ENCODE measurements at places on chromosomes 3 and 15.

DNA sequence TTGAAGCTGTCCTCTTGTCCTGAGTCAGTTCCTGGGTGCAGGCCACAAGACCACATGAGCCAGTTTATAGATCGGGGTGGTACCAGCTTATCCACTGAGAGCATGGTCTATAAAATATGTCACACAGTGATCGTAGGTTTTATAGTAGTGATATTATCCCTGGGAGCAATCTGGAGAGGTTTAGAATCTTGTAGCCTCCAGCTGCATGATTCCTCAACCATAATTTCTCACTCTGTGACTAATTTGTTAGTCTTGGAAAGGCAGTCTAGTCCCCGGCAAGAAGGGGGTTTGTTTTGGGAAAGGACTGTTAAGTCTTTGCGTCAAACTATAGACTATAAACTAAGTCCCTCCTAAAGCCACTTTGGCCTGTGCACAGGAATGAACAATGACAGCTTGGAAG, 693.0 kb upstream of the CADM2 start:
- DNase-seq = no peak

GRCh38 chr3:4641863-4642563, 148.9 kb downstream of the ITPR1 start:
- no peak for DNase-seq

GRCh38 chr3:34111361-34111760, 312.9 kb downstream of the PDCD6IP start:
- no peak for DNase-seq

GRCh38 chr3:46670891-46671427, 22.5 kb downstream of the ALS2CL start:
- no peak for DNase-seq

DNA sequence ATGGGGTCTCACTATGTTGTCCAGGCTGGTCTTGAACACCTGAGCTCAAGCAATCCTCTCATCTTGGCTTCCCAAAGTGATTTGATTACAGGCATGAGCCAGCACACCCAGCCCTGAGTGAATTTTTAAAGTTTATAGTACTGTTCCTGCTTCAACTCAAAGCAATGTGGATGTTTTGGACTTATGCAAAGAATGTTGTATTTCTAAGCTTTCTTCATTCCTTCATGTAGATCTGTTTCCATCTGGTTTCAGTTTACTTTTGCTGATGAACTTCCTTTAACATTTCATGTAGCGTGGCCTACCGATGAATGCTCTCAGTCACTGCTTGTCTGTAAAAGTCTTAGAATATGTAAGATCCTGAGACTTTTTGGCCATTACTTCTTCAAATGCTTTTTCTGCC, 23.2 kb downstream of the NRG4 start:
- DNase-seq = no peak

GRCh38 chr3:192011137-192011536, 550.2 kb downstream of the PYDC2 start:
- no peak for DNase-seq

DNA sequence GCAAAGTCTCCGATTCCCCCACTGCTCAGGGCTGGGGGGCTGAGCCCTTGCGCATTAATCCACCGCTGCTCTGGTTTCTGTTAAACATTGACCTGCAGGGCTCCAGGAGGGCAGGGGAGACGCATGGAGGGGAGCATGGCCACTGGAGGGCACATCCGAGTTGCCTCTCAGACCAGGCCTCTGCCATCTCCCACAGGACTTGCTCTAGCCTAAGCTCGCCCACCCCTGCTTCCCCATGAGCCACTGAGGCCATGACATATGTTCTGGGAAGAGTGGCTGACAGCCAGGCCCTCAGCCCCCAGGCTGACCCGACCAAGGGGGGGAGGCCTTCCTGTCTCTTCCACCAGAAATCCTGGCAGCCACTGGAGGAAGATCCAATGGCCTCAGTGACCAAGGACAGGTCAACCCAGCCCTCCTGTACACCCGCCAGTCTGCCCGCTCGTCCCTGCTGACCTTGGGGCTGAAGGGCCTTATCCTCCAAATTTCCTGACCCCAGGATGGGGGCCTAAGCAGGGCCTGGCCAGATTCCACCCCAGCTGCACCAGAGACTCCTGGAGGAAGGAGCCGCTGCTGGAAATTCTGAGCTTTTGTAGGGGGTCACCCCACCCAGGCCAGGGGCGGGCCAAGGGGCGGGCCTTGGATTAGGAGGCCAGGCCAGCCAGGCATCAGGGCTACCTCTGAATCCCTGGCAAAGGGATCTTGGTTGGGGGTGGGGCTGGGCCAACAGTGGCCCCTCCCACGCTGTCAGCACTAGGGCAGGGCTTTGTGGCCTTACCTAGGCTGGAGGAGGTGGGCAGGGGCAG, at the start of gene HYAL1:
Gene HYAL1, minus strand, starts transcription at position 562 of the 803 bp plus-strand sequence. CDS start 618 bp downstream, outside the sequence.
- no peak for DNase-seq

DNA sequence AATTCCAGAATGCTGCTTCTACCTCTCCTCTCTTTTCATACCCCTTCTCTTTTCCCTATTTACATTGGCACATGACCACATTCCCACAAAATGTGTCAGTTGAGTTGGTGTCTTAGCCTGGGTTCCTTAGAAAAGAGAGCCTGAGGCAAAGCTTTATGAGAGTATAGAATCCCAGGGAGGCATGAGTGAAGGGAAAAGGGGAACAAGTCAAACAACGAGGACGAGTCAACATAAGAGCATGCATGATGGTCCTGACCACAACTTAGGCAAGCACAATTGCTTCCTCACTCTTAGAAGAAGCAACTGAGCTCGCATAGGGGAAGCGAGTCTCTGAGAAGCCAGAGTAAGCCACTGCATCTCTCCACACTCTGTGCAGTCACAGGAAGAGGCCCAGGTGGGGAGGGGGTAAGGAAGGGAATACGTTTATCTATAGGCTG, 15.4 kb upstream of the ZNF774 start:
- DNase-seq = no peak

DNA sequence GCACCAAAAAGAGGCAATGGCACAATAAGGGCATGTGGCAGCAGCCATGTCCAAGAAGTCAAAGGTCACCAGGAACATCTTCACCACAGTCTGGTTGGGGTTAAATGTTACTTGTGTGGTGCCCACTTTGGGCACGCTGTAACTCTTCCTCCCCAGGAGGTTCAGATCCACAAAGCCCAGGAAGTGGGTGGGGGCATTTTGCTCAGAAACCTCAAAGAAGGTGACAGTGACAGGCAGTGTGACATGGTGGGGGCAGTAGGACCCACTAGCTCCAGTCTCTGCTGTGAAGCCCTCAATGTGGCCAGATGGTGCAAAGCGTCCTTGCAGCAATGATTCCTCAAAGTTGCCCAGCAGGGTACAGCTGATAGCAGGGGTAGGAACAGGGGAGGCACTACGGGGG, 5.8 kb downstream of the ZNF80 start:
- no peak for DNase-seq

- no peak for DNase-seq
Measured at GRCh38 chr15:60898896-60899295, 330.2 kb downstream of the RORA start.

GRCh38 chr15:27705056-27705455, 394.1 kb downstream of the OCA2 start:
- no peak for DNase-seq

- DNase-seq = no peak
Measured at GRCh38 chr3:149055575-149055974, 30.8 kb downstream of the HLTF start.

- no peak for DNase-seq
Measured at GRCh38 chr15:40340740-40341400, at the start of gene CCDC9B. Gene CCDC9B, minus strand, starts transcription at chr15:40340939. Its CDS starts 120 bp downstream, at chr15:40340819.

DNA sequence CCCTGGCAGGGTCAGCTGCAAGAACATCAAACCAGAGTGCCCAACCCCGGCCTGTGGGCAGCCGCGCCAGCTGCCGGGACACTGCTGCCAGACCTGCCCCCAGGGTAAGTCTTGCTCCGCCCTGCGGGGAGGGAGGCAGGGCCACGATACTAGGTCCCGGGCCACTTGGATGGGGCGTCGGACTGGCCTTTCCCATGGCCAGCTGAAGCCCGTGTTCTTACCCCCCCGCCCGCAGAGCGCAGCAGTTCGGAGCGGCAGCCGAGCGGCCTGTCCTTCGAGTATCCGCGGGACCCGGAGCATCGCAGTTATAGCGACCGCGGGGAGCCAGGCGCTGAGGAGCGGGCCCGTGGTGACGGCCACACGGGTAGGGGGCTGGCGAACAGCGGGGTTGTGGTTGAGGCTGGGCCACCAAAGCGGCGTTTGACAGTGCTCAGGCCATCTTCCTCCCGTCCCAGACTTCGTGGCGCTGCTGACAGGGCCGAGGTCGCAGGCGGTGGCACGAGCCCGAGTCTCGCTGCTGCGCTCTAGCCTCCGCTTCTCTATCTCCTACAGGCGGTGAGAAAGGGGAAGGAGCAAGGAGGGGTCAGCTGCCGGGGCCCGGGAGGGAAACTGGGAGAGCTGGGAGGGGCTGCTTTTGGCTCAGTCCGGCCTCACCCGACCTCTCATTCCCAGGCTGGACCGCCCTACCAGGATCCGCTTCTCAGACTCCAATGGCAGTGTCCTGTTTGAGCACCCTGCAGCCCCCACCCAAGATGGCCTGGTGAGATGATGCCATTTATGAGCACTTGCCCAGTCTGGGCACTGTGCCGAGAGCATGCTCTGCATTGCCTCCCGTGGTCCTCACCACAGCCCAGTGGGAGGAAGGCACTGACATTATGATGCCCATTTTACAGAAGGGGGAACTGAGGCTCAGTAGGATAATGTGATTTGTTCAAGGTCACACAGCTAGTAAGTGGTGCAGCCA, 1.7 kb downstream of the CHRD start:
- DNase-seq = no peak
